ENCODE measurements at places on chromosomes 2 and 18. TPM values are rescaled to one million over a fixed set of nuclear protein-coding genes. Genes with fewer than 3 reads are reported as not detected.

- ATAC-seq, result no peak
Measured at GRCh38 chr2:180717588-180717987, 262.8 kb upstream of the UBE2E3 start.

DNA sequence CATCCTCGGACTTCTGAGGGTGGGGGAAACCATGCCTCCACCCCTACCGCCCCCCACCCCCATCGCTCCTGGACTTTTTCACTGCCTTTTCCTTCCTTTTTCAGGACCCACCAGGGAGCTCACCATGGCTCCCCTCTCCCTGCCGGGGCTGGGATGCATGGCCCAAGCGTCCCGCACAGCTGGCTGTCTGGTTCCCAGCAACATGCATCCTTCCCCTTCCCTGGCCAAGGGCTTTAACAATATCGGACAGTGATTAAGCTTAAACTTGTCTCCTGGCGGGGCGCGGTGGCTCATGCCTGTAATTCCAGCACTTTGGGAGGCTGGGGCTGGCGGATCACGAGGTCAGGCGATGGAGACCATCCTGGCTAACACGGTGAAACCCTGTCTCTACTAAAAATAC lies 44.1 kb downstream of the MRO start:
- ATAC-seq, result no peak

- ATAC-seq, result no peak
Measured at GRCh38 chr2:138373993-138374408, 127.6 kb upstream of the SPOPL start.

DNA sequence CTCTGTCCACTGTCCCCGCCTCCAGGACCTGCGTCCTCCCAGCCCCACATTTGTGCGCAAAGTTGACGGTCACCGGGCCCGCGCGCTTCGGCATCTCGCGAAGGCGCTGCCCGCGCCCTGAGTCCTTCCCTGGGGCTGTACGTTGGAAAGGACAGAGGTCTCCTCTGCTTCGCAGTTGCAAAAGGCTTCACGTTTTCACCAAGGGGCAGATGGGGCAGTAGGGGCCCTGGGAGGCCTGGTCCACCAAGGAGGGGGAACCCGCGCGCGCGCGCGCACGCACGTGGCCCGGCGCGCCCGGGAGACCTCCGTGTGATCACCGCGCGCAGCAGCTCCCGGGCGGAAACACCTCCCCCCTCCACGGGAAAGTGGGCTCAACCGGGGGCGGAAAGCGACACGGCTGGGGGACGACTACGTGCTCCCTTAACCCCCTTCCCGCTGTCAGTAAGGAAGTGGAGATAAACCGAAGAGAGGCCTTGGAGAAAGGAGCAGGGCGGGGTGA lies 21.9 kb downstream of the TEX44 start:
- no peak for ATAC-seq

DNA sequence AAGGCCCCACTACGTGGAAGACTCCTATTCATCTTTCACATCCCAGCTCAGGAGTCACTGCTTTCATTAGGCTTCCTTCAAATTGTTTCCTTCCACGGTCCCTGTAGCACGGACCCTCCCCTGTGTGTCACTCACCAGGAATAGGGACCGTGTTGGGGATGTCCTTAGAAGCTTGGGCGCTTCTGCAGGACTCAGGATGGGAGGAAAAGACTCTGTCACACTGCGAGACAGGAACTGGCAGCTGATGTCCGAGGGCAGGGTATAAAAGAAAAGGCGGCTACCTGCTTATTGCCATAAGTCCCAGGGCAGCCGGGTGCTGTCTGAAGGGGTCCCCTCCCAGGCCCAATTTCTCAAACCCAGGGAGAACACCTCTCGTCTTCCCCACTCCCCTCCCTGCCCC lies 79.1 kb downstream of the BCL2L11 start:
- ATAC-seq, result no peak

GRCh38 chr2:35347561-35347960 lies 1008.0 kb upstream of the CRIM1 start:
- ATAC-seq, result no peak

DNA sequence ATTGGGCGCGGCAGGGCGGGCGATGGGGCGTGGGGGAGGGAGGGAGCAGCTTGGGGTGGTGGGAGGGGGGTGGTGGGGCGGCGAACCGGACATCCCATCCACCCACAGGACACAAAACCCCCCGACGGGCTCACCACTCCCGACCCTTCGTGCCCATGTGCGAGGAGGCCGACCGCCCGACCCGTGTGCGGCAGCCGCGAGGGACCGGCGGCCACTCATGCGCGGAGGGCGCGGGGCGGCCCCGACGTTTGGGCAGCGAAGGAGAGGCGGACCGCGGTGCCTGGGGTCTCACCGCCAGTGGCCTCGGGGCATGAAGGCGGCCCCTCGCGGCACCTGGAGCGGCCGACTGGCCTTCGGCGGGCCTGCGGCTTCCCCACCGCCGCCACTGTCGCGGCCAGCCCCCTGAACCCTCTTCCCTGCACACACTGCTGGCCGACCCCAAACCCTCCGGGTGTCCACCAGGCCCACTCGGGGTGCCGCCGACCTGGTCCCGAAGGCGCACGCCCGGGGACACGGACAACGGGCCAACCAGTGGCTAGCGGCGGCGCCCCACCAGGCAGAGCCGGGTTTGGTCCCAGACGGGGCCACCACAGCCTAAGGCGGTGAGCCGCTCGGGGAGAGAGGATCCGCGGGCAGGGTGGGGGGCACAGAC lies 94.6 kb upstream of the ANKRD30BL start:
- ATAC-seq, result peak; percentile 25

GRCh38 chr2:125424266-125424785 lies 1231.6 kb upstream of the GYPC start:
- ATAC-seq, result no peak

- no peak for ATAC-seq
Measured at GRCh38 chr2:121164042-121164441, 121.0 kb downstream of the TFCP2L1 start.

DNA sequence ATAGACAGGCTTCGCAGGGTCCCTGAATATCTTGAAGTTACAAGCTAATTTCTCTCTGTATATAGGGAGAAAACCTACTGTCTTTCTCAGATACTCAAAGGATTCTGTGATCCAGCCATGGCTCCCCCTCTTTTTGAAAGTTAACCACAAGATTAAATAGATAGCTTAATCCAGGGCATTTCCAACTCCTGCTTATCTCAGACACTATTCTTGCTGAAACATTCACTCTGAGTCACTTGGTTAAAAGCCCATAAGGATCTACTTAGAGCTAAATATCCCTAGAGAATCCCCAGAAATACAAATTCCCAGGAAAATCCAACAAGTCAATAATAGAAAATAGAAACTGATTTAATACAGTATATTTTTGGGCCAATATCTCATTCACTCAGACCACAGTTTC lies 179.1 kb upstream of the LYPD1 start:
- ATAC-seq, result no peak

DNA sequence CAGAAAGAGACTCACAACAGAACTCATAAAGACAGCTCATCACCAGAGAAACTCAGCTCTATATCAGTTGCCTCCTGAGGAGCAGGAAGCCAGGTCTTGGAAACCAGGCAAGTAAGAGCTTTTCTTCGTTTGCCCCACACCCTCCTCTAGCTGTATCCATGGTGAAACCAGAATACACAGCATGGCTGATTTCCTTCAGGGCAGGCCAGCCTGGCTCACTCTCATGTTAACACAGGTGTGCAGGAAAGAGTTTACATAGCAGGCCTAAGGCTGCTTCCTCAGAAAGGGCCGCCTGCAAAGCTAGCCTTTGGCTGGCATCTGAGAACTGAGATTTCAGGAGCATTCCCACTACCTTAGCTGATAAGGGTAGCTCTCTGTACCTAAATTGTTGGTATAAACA lies 65.7 kb downstream of the KLHL14 start:
- no peak for ATAC-seq

GRCh38 chr18:45785134-45785533 lies 40.3 kb upstream of the SIGLEC15 start:
- ATAC-seq, result no peak

- no peak for ATAC-seq
Measured at GRCh38 chr2:219784178-219784577, 156.7 kb downstream of the SLC4A3 start.

- peak; percentile 55 for ATAC-seq
Measured at GRCh38 chr18:51278045-51278649, 80.7 kb upstream of the MEX3C start.

DNA sequence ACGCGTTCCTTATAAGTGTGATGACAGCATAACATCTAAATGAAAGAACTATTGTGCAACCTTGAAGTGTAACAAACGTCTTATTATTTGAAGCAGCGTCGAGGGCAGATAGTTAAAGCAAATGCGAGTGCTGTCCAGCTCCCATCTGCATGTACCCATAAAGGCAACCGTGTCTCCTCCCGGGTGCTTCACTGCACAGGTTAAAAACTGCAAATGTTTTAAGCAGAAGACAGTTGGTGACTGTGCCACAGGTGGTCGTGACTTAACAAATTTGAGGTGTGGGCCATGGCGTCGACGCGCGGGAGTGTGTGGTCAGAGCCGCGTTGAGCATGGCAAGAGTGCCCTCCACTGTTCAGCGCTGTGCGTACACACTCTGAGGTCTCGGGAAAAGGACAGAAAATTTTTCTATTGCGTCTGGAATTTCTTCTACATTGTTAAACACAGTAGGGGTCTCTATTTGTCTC lies 6.4 kb downstream of the SALL3 start:
- peak; percentile 54 for ATAC-seq

DNA sequence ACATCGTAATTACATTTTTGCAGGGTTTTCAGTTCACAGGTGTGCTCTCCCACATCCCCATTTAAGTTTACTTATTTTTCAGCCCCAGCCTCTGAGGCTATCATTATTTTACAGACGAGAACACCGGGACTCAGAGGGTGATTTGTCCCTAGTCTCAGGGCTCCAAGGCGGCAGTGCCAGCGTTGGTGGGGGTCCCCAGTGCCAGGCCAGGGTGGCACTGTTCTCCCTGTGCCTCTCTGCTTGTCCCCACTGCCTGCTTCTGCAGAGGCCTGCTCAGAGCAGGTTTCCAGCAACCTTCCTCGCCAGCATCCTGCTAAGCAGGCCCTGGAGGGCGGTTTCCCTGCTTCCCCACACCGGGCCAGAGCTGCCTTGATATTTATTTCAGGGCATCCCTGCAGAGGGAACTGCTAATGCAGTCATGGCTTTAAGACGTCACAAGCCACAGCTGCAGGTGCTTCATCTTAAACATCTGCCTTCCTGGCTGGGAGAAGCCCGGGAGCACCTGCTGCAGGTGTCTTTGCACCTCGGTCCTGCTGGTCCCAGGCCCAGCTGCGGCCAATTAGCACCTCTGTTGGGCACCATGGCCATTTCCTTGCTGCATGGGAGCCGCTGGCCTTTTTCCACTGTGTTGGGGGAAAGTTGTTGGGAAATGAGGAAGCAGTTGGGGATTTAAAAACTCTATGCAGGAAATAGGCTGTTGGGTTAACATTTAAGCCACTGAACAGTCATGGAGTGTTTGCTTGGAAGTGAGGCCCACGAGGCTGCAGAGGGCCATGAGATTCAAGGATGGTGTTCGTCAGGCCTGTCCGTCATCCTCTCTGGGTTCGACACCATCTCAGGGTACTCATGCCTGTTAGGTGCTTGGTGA lies 22.8 kb downstream of the HPCAL1 start:
- no peak for ATAC-seq

DNA sequence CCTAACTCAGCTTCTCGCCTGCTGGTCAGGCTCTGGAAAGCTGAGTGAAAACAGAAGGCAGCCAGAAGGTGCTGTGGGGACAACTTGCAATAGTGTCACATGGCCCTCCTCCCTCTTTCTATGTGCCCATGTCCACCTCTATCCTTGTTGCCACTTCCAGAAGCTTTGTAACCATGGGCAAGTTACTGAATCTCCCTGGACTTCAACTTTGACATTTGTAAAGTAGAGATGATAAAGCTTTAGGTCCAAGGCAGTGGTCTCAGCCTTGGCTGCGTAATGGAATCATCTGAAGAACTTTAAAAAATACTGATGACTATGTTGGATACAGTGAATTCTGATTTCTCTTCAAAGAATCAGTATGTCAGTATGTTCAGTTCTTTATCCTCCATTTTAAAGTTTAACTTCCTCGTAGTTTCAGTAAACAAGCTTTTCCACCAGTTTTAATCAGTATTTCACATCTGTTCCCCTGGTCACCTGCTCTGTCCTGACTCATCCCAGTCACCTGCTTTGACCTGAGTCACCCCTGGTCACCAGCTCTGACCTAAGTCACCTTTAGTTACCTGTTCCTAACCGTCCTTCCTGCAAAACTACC lies 245.2 kb upstream of the STON1 start:
- ATAC-seq, result no peak

DNA sequence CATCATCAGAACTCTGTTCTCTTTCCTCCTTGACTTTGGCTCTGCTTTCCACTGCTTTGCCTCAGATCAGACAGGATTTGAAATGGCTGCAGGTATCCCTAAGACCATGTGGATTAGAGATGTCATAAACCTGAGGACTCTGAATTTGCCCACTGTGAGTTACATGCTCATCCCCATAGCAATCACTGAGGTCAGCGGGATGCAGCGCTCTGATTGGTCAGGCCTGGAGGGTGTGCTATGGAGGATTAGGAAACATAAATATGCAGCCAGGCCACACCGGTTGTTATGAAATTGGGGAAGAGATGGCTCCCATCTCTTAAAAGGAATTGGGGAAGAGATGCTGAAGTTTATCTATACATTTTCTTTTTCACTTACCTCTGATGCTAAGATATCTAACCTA lies 73.7 kb upstream of the DNAJC10 start:
- ATAC-seq, result peak; percentile 43

DNA sequence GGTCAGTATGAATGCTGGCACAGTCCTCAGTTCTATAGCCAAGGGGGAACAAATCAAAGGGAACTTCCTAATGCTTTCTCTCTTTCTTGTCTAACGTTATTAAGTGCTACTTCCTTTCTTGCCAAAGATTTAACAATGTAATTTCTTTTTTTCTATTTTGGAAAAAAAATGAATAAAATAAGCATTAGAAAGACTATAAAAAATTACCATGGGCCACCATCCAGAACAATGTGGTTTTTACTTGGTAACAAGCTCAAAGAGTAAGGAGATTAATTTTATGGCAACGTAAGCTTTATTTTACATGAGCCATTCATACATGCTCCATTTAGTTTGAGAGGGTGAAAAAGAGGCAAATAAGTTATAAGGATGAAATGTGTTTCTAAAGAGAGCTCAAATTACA lies 40.1 kb downstream of the SERPINE2 start:
- ATAC-seq, result no peak

DNA sequence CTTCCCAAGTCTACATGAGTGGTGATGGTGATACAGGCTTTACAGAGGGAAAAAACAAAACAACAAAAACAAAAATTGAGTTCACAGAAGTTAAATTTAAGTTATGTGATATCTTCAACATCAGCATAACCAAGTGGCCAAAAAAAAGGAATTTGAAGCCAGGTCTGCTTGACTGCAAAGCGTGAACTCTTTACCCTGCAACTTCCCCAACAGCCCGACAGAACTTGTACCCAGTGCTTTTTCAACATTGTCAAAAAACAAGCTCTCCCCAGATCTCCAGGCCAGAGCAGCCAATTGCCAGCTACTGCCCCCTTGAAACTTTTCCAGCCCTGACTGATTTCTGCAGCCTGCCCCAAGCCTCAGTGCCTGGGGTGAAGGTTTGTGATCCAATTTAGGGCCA lies 76.7 kb downstream of the RNF144A start:
- no peak for ATAC-seq

Gene PELI1
- total RNA-seq, result 55.0 TPM

Gene AOX1
- 5.2 TPM for total RNA-seq

Gene MC5R
- 0.28 TPM for total RNA-seq

Gene TCF4
- 25.1 TPM for total RNA-seq

Gene MROH2A
- total RNA-seq, result 0.52 TPM

Gene ANKAR
- total RNA-seq, result 2.7 TPM

Gene GAL3ST2
- total RNA-seq, result not detected

Gene PUM2
- 53.6 TPM for total RNA-seq
